DMS79 treated with DMSO at 0.1 percent for 48 hours (cell line): ENCODE measurements at places on chromosomes 11 and 22.

- no peak for DNase-seq
These were observed 81.1 kb upstream of the SHANK2 start for GRCh38 chr11:71333473-71333872.

- no peak for DNase-seq
These were observed 84.0 kb upstream of the RCN1 start for GRCh38 chr11:32006799-32007388.

GRCh38 chr11:65592858-65593517 is 2.6 kb downstream of the KCNK7 start:
- peak; percentile 83 for DNase-seq

- no peak for DNase-seq
These were observed 24.4 kb downstream of the YAP1 start for GRCh38 chr11:102134597-102134996.

GRCh38 chr22:46303347-46303965 is 6.8 kb downstream of the GTSE1 start:
- DNase-seq: no peak

DNA sequence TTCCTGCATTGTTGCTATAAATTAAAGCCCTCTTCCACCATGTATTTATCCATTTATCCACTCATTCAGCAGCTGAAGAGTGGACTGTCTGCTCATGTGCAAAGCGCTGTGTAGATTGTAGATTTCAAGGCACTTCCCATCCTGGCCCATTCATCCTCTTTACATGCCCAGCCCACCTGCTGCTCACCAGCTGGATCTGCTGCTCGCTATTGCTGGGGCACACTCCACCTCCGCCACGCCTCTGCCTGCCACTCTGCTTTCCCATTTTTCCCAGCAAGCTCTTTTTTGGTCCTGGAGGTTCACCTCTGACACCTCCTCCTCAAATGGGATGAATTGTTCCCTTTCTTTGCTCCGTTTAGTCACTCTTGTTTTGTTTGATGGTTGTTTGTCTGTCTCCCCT is 48.3 kb downstream of the CEP164 start:
- DNase-seq: no peak

DNA sequence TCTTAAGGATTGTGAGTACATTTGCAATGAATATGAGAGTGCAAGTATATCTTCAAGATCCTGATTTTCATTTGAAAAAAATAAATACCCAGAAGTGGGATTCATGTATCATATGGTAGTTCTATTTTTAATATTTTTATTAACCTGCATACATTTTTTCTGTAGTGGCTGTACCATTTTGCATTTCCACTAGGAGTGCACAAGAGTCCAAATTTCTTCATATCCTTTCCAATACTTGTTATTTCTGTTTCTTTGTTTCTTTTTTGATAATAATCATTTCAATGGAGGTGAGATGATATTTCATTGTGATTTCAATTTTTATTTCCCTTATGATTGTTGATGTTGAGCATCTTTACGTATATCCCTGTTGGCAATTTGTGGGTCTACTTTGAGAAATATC is 759.8 kb upstream of the CNTN5 start:
- DNase-seq: no peak

DNA sequence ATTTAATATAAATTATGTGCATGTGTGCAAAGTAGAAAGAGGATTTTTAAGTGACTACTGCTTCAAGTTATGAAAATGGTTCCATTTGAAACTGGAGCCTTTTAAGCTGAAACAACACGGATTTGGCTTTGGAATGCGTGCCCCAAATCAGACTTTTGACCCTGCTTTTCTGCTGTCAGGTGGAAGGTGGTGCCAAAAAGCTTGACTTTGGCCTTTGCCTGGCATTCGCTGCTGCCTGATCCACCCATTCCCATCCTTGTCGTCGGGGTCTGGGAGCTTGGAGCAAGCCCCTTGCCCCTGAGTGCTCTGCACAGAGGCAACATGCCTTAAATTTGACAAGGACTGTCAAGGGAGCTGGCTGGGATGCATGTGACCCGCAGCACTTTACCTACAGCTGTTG is 335.3 kb upstream of the SYN3 start:
- DNase-seq: no peak

DNA sequence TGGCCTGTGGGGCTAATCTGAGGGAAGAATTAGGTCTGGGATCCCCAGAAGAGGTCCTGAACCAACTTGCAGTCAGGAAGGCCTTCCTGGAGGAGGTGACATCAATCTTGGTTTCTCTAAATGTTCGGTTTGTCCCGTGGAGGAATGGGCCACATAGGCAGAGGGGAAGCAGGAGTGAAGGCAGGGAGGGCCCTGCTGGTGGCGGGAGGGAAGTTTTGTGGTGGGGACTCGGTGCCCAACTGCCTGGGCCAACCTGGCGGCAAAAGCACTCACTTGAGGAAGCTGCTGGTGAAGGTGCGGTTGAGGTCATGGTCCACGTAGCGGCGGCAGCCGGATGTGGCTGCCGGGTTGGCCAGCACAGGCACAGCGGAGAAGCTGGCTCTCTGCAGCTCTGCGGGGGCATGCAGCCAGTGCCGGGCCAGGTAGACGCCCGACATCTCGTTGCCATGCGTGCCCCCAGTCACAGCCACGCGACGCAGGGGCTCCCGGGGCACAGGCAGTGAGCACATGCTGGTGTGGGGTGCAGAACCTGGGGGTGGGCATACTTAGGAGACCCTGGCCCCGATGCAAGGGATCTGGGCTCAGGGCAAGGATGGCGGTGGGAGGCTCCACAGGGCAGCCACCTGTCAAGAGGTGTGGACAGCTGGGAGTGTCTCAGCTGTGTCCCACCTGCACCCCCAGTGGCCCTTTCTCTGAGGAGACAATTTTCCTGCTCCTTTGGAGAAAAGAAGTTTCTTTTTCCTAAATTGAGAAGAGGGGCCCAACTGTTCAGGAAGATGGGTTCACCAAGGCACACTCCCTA is 3.8 kb downstream of the ACY3 start:
- DNase-seq: no peak

DNA sequence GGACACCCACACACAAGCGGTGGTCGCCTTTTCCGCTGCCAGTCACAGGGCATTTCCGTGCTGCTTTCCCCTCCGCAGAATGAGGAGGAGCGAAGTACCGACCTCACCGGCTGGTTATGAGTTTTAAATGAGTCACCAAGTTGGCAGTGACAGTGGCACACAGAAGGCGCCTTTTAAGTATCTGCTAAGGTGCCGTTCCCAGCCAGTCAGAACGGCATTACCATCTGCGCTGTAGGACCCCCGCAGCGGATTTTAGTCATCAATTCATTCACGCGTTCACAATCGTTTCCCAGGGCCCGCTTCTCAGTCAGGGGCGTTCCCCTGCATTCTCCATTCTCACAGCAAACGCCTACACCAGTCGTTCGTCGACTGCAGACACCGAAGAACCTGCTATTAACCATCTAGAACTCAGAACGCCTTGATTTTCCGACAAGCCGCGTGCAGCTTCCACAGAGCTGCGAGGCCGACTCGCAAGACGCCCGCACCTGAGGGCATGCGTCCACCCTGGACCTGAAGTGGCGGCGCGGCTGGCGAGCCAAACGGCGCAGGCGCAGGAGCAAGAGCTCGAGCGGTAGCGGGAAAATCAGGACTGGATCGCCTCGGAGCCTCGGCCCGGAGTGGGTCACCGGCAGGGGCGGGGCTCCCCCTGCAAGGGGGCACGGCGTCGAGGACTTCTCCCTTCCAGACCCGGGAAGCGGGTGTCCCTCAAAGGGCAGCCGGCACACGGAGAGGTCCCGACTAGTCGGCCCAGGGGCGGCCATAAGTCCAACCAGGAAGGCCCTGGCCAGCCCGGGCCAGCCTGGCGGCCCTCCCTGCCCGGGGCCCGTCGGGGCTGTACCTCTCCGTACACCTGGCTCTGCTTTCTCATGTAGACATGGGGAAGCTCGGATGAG is 642 bp downstream of the CYP2R1 start:
- DNase-seq: peak; percentile 87

DNA sequence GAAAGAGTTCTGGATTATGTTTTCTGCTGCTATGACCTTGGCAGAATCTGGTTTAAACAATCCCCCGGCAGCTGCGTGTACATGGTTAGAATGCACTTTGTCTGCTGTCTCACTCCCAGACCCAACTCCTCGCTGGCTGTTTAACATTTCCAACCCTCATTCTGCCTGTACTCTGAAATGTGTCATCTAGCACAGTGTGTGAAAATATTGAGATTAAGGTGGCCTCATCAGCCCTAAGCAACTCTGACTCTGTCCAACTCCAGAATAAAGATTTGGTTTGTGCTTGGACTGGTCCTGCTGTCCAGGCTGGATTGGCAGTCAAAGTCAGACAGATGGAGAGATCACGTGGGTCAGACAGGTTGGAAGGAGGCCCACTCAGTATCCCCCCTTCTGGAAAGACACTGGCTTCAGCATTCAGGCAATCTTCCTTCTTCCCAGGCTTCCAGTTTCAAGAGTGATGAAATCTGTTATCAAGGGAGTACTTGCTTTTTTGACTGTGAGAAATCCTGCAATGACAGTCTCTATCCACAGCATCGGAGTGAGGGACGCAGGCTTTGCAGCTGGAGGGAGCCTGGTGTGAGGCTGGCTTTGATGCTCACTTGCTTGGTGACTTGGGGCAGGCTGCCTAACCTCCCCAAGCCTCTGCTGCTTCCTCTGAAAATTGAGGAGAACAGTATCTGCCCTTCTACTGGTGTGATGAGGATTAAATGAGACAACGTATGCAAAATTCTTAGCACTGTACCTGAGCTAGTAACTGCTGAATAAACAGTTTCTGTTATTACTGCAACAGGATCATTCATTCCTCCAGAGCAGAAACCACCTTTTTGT is 29.8 kb downstream of the ABTB2 start:
- DNase-seq: no peak

- no peak for DNase-seq
These were observed 74.2 kb downstream of the STIM1 start for GRCh38 chr11:3929649-3930048.

DNA sequence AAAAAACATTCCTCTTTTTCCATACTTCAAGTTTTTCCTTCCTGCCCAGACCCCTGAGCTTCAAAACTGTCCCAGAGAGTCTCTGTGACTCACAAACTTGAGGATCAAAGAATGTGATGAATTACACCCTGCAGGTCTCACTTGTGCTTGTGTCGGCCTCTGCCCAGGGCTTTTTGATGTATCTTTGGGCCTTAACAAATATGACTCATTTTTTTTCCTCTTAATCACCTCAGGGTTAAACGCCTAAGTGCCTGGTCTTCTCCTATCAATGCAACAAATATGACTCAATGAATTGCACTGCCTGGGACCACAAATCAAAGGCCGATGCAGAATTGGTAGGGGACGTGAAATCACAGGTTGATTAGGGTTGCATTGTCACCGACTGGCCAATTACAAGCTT is 267.7 kb downstream of the LARGE1 start:
- no peak for DNase-seq

DNA sequence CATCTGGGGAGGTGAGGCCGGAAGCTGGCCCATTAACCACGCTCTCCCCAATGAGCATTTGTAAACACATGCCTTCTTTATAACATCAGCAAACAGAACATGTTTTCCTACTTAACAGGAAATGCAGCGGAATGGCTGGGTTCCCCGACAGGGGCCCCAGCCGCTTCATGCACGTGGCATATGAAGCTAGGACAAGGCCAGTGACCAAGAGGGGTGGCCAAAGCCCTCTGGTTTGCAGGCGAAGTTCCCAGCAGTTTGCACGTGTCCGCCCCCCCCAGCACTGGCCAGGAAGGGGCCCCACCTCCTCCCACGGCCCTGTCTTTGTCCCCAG is 38.7 kb upstream of the LINC01488 start:
- no peak for DNase-seq

DNA sequence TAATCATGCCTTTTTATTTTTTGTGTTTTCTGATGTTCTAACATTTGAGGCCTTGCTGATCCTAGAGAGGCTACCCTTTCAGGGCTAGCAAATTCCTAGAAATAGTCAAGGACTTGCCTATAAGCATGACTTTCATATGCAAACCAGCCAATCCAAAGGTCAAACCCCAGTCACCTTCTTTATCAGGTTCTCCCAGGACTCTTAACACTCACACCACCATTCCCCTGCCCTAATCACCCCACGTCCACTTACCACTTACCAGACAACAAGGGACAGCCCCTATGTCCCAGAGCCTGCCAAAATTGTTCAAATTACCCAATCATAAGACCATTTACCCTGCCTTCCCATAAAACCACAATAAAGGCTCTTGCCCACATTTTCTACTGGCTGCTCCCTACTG is 1339.8 kb downstream of the LRRC4C start:
- DNase-seq: no peak

DNA sequence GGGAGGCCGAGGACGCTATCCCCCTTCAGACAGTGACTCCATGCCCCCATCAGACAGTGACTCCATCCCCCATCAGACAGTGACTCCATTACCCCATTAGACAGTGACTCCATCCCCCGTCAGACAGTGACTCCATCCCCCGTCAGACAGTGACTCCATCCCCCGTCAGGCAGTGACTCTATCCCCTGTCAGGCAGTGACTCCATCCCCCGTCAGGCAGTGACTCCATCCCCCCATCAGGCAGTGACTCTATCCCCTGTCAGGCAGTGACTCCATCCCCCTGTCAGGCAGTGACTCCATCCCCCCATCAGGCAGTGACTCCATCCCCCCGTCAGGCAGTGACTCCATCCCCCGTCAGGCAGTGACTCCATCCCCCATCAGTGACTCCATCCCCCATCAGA is 9.1 kb upstream of the TTLL8 start:
- no peak for DNase-seq

GRCh38 chr11:108669711-108670110 is 4.8 kb downstream of the DDX10 start:
- no peak for DNase-seq

DNA sequence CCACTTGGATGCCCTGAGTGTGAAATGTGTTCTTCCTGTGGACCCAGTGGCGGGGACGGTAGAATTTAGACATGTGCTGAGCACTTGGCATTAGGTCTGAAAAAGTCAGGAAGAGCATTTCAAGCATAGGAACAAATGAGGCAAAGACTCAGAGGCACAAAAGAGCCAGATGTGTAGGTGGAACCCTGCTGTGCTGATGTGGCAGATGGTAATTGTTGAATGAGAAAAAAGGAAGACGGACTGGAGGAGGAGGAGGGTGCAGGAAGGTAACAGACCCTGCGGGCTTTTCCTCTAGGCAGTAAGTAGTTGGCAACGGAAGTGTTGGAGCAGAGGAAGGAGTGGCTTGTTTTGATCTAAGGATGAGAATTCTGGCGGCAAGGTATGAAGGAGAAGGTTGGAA is 985.8 kb downstream of the TBC1D22A start:
- DNase-seq: no peak

DNA sequence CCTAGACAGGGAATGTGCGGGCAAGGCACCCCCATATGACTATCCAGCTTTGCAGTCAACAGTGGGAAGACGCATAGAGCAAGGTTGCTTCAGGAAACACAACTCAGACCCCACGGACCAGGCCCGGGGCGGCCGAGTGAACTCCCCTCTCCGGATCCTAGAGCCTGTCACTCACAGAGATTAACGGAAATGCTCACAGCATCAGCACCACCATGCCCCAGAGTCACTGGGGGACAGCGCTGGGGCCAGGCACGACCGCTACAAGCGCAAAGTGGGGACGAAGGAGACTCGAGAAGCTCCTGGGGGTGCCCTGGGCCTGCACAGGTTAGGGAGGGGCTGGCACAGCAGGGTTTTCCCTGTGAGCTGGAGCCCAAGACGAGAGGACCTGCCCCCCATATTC is 15.9 kb downstream of the MACROD1 start:
- no peak for DNase-seq
